ENCODE measurements at places on chromosomes 1 and 21.

DNA sequence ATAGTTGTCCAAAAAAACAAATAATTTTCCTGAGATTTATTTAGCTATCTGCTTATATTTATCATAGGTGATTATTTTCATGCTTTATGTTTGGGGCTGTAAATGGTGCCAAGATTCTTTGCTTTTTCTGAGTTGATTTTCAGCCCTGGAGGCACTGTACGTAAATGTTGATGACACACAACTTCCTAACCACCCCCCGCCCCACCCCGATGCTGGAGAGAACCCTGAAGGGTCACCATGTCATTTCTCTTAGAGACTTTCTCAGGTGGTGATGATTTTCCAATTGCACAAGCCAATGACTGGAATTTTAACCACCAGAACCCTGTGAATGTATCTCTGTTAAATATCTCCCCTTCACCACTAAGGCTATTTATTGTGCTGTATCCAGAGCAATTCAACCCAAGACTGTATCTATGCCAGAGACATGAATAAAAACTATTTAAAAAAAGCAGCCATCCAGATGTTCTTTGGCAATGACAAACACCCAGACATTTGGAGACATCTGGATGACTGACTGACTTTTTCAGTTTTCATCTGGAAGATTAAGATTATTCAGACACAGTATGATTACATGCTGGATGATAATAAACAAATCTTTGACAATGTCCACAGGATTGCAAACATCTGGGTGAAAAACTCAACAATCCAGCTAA, 346.0 kb downstream of the LMX1A start:
- DNase-seq: no peak

GRCh38 chr1:203930342-203930741, 68.9 kb downstream of the SNRPE start:
- no peak for DNase-seq

DNA sequence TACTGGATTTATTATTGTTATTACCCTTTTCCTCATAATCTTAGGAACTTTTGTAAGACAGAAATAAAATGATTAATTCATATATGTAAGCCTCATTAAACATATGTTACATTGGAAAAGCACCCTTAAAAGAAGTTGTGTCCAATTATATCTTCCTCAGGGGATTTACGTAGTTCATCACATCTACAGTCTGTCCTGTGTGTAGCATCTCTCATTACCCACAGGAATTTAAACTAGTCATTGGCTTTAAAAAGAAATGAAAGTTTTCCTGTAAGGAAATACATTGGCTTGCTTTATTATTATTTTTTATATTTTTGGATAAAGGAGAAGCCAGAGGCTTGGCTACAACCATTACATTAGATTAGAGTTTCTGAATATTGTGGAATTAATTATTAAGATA, 56.1 kb downstream of the SWT1 start:
- no peak for DNase-seq

GRCh38 chr1:172545396-172546004, 12.6 kb downstream of the SUCO start:
- no peak for DNase-seq

- DNase-seq: no peak
Measured at GRCh38 chr1:112209493-112209892, 186.5 kb upstream of the CTTNBP2NL start.

DNA sequence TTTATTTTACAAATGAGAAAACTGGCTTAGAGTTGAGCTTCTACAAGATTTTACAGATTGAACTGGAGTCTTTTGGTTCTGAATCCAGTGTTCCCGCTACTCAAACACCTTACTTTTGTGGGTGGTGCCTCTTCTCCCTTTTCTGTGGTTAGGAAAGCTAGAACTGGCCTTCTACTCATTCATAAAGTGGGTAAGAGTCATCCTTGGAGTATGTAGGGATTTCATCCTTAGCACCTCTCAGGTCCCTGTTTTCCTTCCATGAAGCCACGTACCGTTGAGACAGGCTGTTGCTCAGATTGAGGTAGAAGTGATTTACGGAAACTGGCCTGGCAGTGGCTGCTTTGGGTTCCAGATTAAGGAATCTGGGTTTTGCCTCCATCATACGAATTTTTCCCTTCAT, 35.8 kb downstream of the WNT4 start:
- DNase-seq: no peak

DNA sequence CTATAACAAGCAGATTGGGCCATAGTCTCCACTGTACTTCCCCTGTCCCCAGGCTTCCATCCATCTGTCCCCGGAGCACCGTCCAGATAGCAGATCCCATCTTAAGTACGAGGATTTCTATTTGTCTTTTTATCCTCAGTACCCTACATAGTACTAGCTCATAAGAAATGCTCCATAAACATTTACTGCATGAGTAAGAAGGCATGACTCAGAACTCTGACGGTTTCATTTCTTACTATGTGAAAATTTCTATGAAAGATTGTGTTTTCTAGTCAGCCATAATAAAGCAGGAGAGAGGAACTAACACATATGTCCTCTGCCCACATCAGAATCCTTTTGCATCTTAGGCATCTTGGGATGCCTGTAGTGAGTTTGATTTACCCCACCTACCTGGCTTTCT, 49.5 kb downstream of the CHD1L start:
- DNase-seq: no peak

DNA sequence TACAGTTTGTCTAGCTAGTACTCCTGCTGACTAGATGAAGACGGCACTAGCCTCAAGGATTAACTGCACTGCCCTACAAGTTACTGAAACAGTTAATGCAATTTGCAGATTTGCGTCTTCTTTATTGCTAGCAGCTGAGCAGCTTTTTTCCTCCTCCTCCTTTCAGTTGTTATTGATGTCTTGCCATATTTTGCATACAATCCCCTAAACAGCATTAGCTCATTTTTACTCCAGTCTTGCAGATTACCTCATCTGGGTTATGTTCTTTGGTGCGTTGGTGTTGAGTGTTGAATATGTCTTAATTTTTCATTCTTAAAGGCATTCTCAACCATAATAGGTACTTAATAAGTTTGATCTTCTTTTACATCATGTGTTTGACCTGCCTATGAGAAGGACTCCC, 363.4 kb upstream of the LYPLAL1 start:
- no peak for DNase-seq

DNA sequence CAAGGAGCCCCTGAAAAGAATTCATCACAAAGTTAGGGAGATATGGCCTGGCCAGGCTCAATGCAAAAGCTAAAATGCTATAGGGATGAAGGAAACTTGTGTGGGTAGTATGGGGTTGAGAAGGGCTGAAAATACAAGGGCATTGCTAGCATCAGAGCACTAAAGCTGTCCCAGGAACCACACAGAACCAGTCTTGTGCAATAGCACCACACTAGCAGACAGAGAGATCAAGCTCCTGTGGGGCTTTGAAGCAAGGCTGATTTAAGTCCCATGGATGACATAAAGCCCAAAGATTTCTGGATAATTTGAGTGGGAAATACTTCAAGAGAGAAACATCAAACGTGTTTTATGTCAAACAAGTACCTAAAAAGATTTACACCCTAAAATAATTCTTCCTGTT, 97.1 kb downstream of the VAV3 start:
- DNase-seq: no peak

DNA sequence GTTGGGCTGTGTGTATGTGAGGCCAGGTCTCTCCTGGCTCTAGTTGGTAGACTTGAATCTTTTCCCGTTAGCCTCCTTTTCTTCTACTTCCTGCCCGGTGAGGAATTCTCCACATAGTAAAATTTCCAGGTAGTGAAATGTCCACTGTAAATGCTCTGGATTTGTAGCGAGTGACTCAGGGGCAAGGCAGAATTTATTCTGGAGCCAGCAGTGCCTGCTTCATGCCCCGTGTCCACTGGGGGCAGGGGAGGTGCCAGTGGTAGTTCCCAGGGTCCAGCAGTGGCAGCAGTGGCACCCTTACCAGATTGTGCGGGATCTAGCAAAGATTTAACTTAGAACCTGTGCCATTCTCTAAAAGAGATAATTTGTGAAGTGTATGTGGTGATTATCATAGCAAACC, 74.5 kb upstream of the USP24 start:
- DNase-seq: no peak

- DNase-seq: no peak
Measured at GRCh38 chr1:51506537-51506936, 12.5 kb downstream of the EPS15 start.

- DNase-seq: peak; percentile 51
Measured at GRCh38 chr1:19704247-19705113, 39.8 kb downstream of the HTR6 start.

DNA sequence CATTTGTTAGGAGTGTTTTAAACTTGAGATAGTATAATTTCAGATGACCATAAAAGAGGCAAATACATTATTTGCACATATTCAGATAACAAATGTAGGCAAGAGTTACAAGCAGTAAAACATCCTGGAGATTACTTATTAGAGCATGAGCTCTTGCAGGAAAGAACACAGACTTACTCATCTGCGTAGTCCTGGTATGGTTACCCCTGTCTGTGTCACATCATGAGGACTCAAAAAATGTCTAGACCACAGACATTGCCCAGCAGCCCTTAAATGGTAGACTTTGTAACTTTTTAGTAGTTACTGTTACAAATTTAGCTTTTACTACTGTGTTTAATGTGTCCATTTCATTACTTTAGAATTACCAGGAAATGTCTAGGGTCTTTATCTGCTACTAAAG, 12.8 kb downstream of the CACHD1 start:
- DNase-seq: no peak

DNA sequence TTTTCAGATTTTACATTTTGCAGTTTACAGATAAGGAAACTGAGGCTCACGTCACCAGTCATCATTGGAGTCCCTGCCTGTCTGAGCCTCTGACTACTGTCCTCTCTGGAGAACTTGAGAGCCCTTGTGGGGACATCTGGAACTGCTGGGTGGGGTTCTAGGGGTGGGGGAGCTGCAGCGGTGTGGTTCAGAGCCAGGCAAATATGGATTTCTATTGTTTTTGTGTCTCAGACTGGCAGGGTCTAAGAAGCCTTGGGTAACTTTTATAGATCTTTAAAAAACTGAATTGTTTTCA, 46.9 kb downstream of the IER5 start:
- peak; percentile 75 for DNase-seq

DNA sequence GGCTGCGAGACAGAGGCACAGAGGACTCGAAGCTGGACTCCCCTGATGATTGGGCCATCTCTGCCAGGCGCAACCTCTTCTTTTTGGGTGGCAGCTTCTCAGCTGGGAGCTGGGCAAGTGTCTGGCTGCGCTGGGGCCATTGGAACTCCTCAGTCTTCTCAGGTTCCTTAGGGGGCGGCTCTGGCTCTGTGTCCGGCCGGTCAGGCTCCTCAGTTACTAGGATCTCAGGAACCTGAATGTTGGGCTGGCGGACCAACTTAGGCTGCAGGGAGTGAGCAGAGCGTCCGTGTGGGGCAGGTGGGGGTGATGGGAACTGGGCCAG, 97.5 kb upstream of the EDN2 start:
- DNase-seq: no peak

DNA sequence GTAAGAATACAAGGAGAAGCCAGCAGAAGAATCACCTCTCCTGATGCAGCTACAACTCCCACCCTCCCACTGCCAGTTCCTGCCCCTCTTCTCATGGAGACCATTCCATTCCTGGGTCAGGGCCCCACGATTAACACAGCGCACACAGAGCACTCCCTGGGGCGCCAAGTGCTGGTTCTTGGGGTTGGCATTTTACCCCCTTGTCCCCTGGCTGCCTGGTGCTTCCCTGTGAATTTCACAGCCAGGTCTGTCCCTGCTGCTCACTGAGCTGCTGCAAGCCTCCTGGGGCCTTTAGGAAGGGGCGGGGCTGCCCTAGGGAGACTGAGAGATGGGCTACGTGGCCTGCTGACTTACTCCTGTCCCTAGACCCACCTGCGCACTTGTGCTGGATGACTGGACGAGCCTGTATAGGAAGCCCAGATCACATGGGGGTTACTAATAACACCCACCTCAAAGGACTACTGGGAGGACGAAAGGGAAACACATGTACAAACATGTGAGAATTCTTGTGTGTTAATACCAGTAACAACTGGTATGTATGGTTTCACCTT, 4.8 kb downstream of the ZNF672 start:
- DNase-seq: no peak

- DNase-seq: no peak
Measured at GRCh38 chr1:172442843-172443565, 865 bp downstream of the PIGC start.

DNA sequence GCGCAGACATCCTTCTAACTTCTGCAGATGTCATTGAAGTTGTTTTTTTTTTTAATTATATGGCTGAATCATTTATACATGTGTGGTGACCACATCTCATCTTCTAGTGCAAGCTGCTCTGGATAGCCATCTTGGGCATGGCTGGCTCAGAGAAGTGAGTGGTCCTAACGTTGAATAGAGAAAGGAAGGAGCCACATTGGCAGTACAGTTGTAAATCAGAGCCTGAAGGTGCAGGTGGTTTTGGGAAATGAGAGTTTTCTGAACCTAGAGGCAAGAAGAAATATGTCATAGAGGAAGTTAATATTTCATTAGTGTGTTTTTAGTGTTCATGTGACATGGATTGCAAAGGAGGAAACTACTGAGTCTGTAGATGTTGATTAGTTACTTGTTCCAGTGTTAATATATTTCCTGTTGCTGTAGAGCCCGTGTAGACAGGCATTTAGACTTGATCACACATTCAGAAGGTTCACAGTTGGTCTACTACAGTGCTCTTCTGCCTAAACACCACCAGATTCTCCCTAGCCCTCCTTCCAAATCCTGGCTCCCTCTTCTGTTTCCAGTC, 163.7 kb downstream of the ROR1 start:
- no peak for DNase-seq

DNA sequence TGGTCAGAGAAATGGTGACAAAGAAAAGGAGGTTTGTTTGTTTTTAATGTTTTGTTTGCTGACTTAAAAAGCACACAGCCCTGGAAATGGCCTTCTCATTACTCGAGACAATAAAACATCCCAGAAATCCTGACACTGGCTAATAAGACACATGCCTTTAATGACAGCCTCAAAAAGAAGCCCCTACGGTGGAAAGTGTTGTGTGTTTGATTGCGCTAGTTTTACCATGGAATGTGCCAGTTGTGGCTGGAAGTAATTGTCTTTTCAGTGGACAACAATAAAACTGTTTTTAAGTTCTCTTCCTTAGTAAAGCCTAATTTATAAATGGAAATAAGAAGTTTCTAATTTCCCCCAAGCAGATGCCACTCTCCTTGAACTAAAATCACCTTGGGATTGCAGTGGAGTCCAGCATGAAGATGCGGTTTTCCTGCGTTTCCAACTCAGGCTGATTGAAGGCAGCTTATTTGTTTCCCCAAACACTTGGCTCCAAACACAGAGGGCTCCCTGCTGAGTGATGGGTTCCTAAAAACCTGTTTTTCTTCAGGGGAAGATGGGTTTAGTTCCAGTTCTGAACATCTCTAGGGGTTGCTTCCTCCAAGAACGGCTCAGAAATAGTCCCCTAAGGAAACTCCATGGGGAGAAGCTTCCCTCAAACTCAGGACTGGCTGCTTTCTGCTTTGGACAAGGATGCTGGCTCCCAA, 54.3 kb downstream of the CD247 start:
- DNase-seq: no peak

GRCh38 chr1:28428990-28429520, 59.5 kb downstream of the PHACTR4 start:
- DNase-seq: no peak

DNA sequence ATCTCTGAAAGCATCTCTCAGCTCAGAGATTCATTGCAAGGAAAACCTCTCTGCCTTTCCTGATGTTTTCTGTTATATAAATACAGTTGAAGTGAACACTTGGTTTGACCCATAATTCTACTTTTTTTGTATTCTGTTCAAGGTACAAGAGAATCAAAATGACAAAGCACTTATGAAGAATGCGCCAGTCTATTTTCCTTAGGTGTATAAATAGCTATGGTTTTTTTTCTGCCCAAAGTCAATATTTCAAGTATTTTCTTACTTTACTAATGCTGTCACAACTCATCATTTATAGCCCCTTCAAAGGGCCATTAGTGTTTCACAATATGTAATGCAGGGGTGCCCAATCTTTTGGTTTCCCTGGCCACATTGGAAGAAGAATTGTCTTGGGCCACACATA, 142.5 kb upstream of the C1orf105 start:
- DNase-seq: no peak
